ENCODE measurements at places on chromosomes 7 and 10. TPM values are rescaled to one million over a fixed set of nuclear protein-coding genes. Genes with fewer than 3 reads are reported as not detected.

The FAM131B gene
- total RNA-seq: 0.39 TPM

The LDB3 gene
- total RNA-seq: not detected

The TMEM176B gene
- total RNA-seq: 74.1 TPM

The CASTOR2 gene
- total RNA-seq: 9.0 TPM

The DNAJC12 gene
- 1.1 TPM for total RNA-seq

The ADRB1 gene
- 3.6 TPM for total RNA-seq

The POLR1F gene
- 24.4 TPM for total RNA-seq

The CRHR2 gene
- total RNA-seq: not detected

All from spleen (tissue), 13 donors.